ENCODE measurements at places on chromosomes 3 and 15. TPM values are rescaled to one million over a fixed set of nuclear protein-coding genes. Genes with fewer than 3 reads are reported as not detected.

ARGFX gene
- not detected for polyA plus RNA-seq

DNA sequence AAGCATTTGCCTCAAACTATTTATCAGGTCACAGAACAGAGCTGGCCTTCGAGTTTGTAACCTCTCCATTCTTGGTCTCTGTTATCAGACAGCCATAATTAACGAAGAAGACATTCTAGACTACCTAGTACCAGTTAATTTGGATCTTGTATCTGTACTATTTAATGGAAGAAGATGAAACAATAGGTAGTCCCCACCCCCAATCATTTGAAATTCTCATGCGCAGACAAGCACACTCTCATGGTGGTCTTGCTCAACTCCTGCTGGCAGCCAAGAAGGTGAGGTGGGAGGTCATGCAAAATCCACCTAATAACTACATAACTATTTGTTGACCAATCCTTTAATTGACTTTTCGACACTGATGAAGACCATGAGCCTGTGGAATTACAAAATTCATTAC is 2.8 kb upstream of the SKIL start:
- DNase-seq = no peak
- peaks cover 3% of the 10 kb centered on the region for H3K4me1 ChIP-seq
- H3K36me3 ChIP-seq = no peaks in the 10 kb centered on the region
- no peak overlapping the region for H3K4me3 ChIP-seq
- no peaks in the 10 kb centered on the region for H3K27me3 ChIP-seq

DNA sequence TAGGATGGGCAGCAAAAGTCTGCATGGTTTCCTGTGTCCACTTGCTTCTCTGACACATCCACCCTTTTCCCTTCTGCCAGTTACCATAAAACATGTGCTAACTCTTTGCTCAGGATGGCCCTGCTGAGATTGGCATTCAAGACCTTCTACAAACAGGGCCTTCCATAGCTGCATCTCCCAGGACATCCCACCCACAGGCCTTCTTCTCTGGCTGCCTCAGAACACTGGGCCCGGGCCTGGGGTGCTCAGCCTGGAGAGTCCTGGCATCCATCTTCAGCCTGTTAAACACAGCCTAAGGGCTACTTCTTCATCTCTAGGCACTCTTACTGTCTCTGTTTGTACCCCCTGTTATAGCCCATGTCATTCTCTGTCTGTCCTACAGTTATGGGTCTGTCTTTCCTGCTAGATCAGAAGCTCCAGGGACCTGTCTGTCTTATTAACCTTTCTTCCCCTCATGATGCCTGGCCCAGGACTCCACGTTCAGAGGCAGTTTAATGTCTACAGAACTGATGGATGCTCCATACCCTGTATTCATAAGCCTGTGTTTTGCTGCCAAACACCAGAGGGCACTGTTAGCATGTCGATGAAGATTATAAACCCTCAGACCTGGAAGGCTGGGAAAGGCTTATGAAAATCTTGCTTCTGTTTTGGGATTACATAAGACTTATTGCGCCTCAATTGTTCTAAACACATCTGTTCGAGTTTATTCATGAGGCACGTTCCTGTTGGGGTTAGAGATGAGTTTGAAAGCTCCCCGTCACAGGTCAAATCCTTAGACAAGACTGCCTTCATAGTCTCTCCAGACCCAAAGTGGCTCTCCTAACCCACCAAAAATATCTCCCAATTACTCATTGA is 16.5 kb downstream of the SEMA3G start:
- no peak overlapping the region for H3K4me3 ChIP-seq
- peak; percentile 83 for DNase-seq
- H3K27ac ChIP-seq = no peak overlapping the region
- peaks cover 5% of the 10 kb centered on the region for H3K27me3 ChIP-seq

DNA sequence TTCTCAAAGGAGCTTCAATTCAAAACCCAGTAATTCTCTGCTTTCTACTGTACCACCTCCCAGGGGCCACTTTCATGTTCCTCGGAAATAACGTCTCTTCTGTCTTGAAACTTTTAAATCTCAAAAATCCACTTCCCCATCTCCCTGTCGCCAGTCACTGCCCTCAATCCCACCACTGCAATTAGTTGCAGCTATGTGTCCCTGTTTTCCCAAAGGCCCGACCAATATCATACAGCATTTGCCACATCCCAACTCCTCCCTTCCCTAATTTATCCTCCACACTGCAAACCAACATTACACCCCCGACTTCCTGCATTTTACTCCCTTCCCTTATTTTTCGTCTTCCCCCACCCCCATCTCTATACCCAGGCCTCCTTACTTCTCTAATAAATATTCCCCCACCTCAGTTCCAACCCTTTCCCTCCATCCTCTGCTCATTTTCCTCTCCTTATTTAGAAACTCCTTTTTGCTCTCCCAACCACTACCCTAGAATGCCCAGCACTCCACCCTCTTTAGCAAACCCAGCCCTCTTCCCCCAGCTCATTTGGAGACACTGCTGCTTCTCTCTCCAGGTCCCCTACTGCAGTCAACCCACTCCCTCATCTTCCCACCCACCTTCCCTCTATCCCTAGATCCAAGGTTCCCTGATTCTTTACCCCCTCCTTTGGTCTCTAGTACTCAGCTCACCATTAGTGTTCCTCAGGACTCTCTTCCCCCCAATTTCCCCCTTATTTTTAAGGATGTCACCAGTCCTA is 1.1 kb downstream of the NPTN start:
- no peaks in the 10 kb centered on the region for H3K27me3 ChIP-seq
- no peaks in the 10 kb centered on the region for H3K36me3 ChIP-seq
- H3K4me1 ChIP-seq = peaks cover 15% of the 10 kb centered on the region
- H3K4me3 ChIP-seq = peak overlapping the region; percentile 64
